ENCODE measurements at places on chromosomes 4 and X.
A peak's percentile ranks its signal among the peaks of the same experiment; 100 is the strongest.

- no peak for DNase-seq
- no peak overlapping the region for H3K27ac ChIP-seq
- no peaks in the 10 kb centered on the region for H3K4me1 ChIP-seq
- H3K27me3 ChIP-seq = no peaks in the 10 kb centered on the region
Measured at GRCh38 chrX:3219667-3220066, 126.8 kb downstream of the MXRA5 start.

GRCh38 chr4:176833400-176834175, 40.9 kb upstream of the VEGFC start:
- H3K36me3 ChIP-seq = no peaks in the 10 kb centered on the region
- DNase-seq = no peak
- H3K4me1 ChIP-seq = no peaks in the 10 kb centered on the region
- H3K27ac ChIP-seq = no peak overlapping the region
- H3K27me3 ChIP-seq = no peaks in the 10 kb centered on the region
- no peak overlapping the region for H3K4me3 ChIP-seq

DNA sequence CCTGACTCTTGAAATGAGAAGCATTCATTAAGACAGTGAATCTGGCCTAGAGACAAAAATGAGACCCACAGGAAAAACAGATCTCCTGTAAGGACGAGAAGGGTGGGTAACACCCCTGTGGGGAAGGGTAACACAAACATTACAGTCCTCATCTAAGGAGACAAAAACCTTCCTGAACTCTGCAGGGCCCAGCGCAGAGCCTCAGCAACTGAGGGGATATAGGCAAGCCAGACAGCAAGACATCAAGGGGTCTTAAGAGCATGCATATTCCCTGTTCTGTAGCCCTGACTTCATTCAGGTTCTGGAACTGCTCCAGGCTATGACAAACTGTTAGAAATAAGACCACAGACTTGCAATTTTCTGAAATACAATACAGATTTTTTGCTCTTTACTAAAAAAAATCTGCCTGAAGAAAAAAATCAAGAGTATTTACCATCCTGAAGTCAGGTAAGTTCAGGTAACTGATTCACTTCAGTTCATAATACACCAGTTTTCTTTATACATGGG, 15.5 kb downstream of the COX18 start:
- H3K4me1 ChIP-seq = no peaks in the 10 kb centered on the region
- H3K4me3 ChIP-seq = no peak overlapping the region
- peaks cover 47% of the 10 kb centered on the region for H3K36me3 ChIP-seq
- DNase-seq = no peak

- no peak overlapping the region for H3K27ac ChIP-seq
- peak; percentile 39 for DNase-seq
- H3K4me3 ChIP-seq = no peak overlapping the region
- no peaks in the 10 kb centered on the region for H3K4me1 ChIP-seq
- H3K36me3 ChIP-seq = no peaks in the 10 kb centered on the region
Measured at GRCh38 chr4:78517050-78517652, 34.4 kb upstream of the ANXA3 start.

- no peak overlapping the region for H3K27ac ChIP-seq
- H3K27me3 ChIP-seq = no peaks in the 10 kb centered on the region
- peaks cover 86% of the 10 kb centered on the region for H3K36me3 ChIP-seq
Measured at GRCh38 chr4:1987721-1988326, 20.9 kb downstream of the NELFA start.

DNA sequence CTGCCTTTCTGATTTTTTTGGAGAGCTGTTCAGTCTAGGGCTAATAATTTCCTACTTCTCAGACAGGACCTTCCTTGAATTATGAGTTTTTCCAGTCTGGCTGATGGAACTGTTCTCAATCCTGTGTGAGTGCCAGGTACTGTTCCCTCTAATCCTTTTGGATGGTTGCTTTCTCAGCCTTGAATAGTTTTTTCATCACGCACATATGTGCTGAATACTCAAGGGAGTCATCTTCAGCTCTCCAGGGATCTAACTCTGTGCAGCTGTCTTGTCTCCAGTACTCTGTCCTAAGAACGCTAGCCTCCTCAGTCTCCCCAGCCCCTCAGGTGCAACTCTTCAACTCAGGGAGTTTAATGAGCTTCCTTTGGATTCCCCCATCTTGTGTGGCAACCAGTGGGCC, 93.2 kb downstream of the GASK1B start:
- DNase-seq = no peak
- H3K27me3 ChIP-seq = no peaks in the 10 kb centered on the region
- no peaks in the 10 kb centered on the region for H3K36me3 ChIP-seq
- no peaks in the 10 kb centered on the region for H3K4me1 ChIP-seq
- H3K4me3 ChIP-seq = no peak overlapping the region

GRCh38 chr4:188821500-188821899, 682.3 kb downstream of the TRIML1 start:
- H3K36me3 ChIP-seq = no peaks in the 10 kb centered on the region
- no peak overlapping the region for H3K4me3 ChIP-seq
- DNase-seq = no peak

DNA sequence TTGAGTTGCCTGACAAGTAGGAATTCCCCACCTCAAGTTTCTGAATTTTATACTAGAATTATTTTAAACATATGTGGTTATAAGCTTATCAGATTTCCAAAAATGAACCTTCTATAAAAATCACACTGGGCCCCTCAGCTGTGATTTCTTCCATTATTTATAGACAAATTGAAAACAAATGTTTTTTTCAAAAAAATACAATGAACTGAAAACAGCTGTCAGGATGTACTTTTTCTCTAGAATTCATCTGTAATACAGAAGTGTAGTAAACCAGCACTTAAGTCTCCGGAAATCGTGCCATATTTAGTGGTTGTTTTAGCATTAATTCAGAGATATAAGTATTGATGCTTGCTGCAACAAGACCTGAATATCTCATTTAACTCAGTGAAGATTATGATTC, 74.0 kb downstream of the SPRY1 start:
- no peak overlapping the region for H3K4me3 ChIP-seq
- DNase-seq = no peak
- H3K36me3 ChIP-seq = no peaks in the 10 kb centered on the region
- H3K27ac ChIP-seq = no peak overlapping the region

GRCh38 chrX:137565921-137566745, at the start of gene ZIC3:
TSS of gene ZIC3 (plus strand) at chrX:137566127. CDS start at chrX:137566692, 565 bp downstream.
- no peaks in the 10 kb centered on the region for H3K36me3 ChIP-seq
- DNase-seq = no peak
- no peak within 1 kb of the TSS for H3K4me3 ChIP-seq
- peaks cover 90% of the 10 kb centered on the region for H3K27me3 ChIP-seq

DNA sequence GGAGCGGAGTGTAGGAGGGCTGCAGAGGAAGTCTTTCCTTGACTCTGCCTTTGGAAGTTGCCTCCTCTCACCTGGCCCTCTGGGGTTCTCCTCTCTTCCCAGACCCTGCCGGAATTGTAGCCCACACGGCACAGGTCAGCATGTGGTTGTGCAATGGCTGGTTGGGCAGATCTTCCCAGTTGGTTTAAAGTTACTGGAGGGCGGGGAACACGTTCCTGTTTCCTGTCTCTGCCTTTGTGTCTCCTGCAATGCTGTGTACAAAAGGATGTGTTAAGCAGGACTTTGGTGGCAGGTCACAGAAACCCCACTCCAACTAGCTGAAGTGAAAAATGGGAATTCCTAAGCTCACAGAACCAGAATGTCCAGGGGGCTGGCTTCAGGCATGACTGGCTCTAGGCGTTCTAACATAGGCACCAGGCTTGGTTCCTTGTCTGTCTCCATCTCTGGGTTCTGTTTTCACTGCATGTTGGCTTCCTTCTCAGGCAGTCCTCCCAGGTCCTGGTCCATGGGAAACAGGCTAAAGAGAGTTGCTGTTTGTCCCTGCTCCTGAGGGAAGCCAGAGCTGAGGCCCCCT, 19.9 kb downstream of the SORCS2 start:
- no peaks in the 10 kb centered on the region for H3K27me3 ChIP-seq
- peaks cover 6% of the 10 kb centered on the region for H3K4me1 ChIP-seq
- no peak overlapping the region for H3K27ac ChIP-seq
- H3K36me3 ChIP-seq = no peaks in the 10 kb centered on the region
- no peak for DNase-seq

GRCh38 chr4:138707746-138708677, 307.6 kb upstream of the NOCT start:
- no peak overlapping the region for H3K27ac ChIP-seq
- DNase-seq = no peak
- H3K4me1 ChIP-seq = no peaks in the 10 kb centered on the region

DNA sequence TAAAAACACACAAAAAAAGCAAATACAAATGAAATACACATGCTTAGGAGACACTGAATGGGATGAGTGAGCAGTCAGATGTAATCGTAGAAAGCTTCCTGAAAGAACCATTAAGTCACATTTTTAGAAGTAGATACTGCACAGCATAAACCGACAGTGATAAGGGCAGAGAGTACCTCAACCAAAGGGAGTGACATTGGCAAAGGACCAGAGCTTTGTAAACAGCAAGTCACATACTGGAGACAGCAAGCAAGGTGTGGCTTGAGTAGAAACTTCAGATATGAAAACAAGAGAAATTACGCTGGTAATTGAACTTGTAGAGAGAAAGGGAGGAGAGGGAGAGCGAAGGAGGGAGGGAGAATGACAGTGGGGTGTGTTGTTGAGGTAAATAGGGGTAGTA, 92.0 kb downstream of the CHRDL1 start:
- H3K4me1 ChIP-seq = no peaks in the 10 kb centered on the region
- H3K27me3 ChIP-seq = no peaks in the 10 kb centered on the region
- H3K27ac ChIP-seq = no peak overlapping the region
- no peak for DNase-seq

DNA sequence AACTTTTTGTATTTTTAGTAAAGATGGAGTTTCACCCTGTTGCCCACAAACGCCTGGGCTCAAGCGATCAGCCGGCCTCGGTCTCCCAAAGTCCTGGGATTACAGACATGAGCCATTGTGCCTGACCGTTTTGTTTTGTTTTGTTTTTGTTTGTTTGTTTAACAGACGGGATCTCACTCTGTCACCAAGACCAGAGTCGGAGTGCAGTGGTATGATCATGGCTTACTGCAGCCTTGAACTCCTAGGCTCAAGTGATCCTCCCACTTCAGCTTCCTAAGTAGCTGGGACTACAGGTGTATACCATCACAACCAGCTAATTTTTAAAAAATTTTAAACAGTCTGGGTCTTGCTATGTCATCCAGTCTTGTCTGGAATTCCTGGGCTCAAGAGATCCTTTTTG, 53.5 kb downstream of the FNIP2 start:
- no peaks in the 10 kb centered on the region for H3K36me3 ChIP-seq
- H3K4me3 ChIP-seq = no peak overlapping the region
- no peaks in the 10 kb centered on the region for H3K27me3 ChIP-seq

DNA sequence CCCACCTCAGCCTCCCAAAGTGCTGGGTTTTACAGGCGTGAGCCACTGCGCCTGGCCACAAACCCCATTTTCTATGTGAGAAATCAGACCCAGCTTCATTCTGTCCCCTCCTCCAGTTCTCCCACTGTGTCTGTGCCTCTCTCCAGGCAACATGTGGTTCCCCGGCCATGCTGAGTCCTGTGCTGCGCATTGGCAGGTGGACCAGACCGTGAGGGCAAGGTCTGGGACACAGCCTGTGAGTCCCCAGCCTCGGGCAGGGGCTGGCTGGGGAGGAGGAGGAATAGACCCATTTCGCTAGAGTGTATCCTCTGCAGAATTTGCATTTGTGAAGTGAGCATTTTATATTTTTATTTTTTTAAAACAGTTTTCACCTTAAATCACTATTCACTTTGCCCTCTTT, 21.5 kb upstream of the CLDN24 start:
- H3K27ac ChIP-seq = no peak overlapping the region
- no peak for DNase-seq
- no peak overlapping the region for H3K4me3 ChIP-seq
- H3K36me3 ChIP-seq = no peaks in the 10 kb centered on the region

- H3K36me3 ChIP-seq = no peaks in the 10 kb centered on the region
- H3K4me3 ChIP-seq = no peak overlapping the region
- DNase-seq = no peak
- H3K4me1 ChIP-seq = no peaks in the 10 kb centered on the region
- H3K27me3 ChIP-seq = no peaks in the 10 kb centered on the region
Measured at GRCh38 chrX:120857240-120857639, 18.4 kb downstream of the CT47B1 start.

DNA sequence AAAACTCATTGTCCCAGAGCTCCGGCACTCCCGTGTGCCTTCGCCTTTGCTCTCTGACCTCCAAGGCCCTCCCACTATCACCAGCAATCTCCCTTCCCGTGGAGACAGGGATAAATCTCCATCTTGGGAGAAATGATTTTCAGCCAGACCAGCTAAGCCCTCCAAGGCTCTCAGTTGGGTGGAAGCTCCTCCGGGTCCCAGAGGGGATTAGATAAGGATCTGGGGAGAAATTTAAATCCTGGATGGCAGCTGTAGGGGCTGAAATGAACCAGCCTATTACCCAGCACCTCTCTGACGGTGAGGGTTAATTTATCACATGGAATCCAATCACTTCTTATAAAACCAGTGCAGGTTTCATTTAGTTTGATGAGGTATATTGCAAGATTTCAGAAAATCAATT, 366.2 kb downstream of the FBXW7 start:
- no peak for DNase-seq
- H3K4me1 ChIP-seq = no peaks in the 10 kb centered on the region
- no peaks in the 10 kb centered on the region for H3K27me3 ChIP-seq
- H3K4me3 ChIP-seq = no peak overlapping the region
- H3K27ac ChIP-seq = no peak overlapping the region

Data from thymus (tissue), 14 donors.